ENCODE measurements at places on chromosomes 7 and 10.

DNA sequence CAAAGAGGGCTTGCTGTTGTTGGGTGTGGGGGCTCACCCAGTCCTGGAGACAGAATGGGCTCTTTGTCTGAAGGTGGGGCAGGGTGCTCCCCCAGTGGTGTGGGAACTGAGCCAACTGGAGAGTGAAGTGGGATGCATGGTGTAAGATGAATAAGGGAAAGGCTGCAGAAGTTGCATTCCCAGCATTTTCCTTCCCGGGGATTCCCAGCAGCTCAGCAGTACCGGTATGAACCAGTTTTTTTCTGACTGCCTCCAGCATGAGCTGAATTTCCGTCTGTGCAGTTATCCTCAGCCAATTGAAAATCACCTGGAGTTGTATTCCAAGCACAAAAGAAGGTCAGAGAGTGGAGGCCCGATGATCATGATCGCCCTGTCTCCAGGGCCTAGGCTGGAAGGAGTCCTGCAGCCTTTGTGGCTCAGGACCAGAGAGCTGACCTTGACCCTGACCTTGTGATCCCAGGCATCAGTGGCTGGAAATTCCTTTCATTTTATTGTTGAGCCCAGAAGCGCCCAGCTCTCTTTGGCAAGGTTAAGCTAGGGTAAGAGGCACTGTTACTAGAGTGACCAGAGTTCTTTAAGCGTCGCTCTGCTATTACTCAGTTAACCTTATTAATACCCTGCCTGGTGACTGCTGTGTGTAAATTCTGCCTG is 33.4 kb downstream of the OGDH start:
- no peak for DNase-seq

DNA sequence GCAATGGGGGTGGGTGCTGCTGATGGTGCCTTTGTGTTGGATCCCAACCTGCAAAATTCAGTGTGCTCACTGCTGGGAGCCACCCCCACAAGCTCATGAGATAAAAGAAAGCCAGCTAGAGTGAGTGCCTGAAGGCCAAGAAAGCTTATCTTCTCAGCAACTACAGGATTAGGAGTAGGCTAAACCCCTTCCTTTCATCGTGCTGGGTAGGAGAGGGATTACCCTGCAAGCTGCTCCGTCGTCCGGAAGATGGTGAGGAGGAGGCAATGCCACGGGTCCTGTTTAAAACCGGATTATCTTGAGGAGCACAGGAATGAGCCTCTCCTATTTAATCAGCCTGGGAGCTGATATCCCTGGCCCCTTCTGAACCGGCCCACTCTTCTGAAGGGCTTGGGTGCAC is 258.0 kb downstream of the GALNT17 start:
- no peak for DNase-seq

GRCh38 chr7:1755783-1756625 is 85.9 kb downstream of the ELFN1 start:
- no peak for DNase-seq

GRCh38 chr10:32112055-32112454 is 55.8 kb upstream of the KIF5B start:
- DNase-seq, result no peak

DNA sequence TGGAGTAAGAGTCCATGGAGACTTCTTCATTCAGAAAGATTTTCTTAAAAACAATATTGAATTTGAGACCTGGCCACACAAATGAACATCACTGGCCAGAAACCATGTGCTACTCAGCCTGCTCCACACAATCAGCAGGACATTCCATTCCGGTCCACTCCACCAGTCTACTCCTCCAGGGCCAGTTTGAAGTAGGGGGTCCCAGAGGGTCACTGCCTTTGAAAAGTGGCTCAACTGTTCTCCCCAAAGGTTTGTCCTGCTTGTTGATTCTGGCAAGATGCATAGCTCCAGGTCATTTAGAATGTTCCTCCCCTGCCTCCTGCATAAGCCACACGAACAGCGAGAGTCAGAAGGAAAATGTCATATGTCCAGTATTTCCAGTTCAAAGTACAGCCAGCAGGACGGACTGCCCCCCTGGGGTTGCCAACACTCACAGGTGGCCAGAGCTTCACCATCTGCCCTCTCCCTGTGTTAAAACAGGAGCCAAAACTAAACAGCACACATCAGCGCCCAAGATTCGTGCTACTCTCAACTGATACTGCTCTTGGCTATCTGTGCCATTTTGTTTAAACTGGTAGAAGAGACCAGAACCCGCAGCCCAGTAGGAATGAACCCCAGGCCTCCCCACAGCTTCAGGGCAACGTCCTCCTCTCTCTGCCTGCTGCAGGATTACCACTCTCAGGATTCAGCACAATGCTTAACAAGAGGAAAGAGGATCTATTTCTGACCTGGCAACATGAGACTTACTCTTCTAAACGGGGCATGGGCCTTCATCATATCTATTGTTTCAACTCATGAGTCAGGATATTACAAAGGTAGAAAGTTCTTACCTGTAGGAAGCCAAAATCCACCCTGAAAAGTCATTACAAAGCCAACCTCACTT is 11.3 kb downstream of the GRB10 start:
- DNase-seq, result no peak

GRCh38 chr10:132185601-132186487 is 904 bp upstream of the DPYSL4 start:
- peak; percentile 59 for DNase-seq

- no peak for DNase-seq
Measured at GRCh38 chr7:48813472-48813871, 110.9 kb upstream of the CDC14C start.

DNA sequence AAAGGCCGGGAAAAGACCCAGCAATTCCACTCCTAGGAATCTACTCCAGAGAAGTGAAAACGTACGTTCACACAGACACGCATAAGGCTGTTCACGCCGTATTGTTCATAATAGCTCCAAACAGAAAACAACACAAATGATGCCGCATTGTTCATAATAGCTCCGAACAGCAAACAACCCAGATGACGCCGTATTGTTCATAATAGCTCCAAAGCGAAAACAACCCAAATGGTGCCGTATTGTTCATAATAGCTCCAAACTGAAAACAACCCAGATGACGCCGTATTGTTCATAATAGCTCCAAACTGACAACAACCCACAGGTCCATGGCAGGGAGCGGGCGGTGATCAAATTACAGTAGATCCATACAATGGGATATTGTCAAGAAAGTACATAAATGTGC is 85.2 kb upstream of the DNAAF5 start:
- no peak for DNase-seq

GRCh38 chr10:17816199-17816598 is 7.1 kb downstream of the MRC1 start:
- no peak for DNase-seq

GRCh38 chr10:51073453-51074237 is 642 bp upstream of the PRKG1 start:
- DNase-seq, result no peak

GRCh38 chr10:5813091-5813340 is 218 bp downstream of the GDI2 start:
- no peak for DNase-seq

DNA sequence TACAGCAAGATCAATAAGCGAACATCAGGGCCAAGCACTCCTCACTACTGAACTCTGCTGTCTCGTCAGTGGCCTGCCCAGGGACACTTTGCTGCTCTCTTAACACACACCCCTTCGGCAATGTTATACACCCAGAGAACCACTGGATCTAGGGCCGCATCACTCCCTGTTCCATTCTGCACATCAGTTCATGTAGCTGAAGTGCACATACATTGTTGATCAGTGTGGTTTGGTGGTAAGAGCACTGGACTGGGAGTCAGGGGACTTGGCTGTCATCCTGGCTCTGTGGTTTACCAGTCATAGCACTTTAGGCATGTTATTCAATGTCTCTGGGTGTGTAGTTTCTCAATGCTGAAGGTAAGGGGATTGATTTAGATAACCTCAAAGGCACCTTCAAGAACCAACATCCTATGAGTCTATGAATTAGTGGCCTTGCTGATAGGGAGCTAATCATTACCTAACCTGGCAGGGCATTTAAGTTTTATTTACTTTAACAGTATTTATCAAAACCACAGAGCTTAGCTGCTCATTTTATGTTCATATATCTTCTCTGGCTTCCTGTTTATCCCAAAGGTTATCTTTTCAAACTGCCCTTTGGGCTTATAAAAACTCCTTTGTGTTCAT is 24.8 kb downstream of the DUSP5 start:
- no peak for DNase-seq

GRCh38 chr7:83655951-83656556 is 7.1 kb upstream of the SEMA3E start:
- DNase-seq, result no peak

- DNase-seq, result no peak
Measured at GRCh38 chr10:4838743-4839142, 12.7 kb downstream of the AKR1E2 start.

GRCh38 chr7:75637854-75638593 is 100.7 kb downstream of the HIP1 start:
- DNase-seq, result no peak

- DNase-seq, result no peak
Measured at GRCh38 chr10:77182803-77183202, 454.8 kb downstream of the KCNMA1 start.
